Ovary (tissue), 10 donors: ENCODE measurements at places on chromosomes 2 and 18. TPM values are rescaled to one million over a fixed set of nuclear protein-coding genes. Genes with fewer than 3 reads are reported as not detected.

BCL2L11 gene
- total RNA-seq, result 24.6 TPM

GRCh38 chr2:226366920-226367319 is 432.7 kb downstream of the IRS1 start:
- H3K4me3 ChIP-seq, result no peak overlapping the region
- no peaks in the 10 kb centered on the region for H3K27me3 ChIP-seq
- H3K27ac ChIP-seq, result no peak overlapping the region
- no peaks in the 10 kb centered on the region for H3K36me3 ChIP-seq
- no peak for DNase-seq

NR4A2 gene
- total RNA-seq, result 111 TPM

PLCD4 gene
- 1.5 TPM for total RNA-seq

DNA sequence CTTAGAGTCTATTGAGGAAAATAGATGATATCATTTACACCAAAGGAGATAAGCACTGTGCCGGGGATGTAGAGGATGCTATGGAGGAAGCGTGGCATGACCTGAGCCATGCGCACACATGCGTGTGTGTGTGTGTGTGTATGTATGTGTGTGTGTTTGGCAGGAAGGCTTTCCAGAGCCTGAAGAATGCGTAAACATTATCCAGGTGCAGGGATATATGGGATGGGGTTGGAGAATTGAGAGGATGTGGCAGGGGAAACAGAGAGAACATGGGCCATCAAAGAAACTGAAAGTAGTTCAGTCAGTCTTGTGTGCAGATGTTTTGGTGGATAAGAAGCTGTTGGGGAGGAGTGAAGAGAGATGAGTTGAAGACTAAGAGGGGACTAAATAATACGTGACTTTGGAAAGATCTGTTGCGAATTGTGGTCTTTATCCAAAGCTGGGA is 9.3 kb upstream of the STAT1 start:
- no peaks in the 10 kb centered on the region for H3K27me3 ChIP-seq
- no peak overlapping the region for H3K27ac ChIP-seq
- DNase-seq, result no peak
- H3K4me3 ChIP-seq, result no peak overlapping the region

DNA sequence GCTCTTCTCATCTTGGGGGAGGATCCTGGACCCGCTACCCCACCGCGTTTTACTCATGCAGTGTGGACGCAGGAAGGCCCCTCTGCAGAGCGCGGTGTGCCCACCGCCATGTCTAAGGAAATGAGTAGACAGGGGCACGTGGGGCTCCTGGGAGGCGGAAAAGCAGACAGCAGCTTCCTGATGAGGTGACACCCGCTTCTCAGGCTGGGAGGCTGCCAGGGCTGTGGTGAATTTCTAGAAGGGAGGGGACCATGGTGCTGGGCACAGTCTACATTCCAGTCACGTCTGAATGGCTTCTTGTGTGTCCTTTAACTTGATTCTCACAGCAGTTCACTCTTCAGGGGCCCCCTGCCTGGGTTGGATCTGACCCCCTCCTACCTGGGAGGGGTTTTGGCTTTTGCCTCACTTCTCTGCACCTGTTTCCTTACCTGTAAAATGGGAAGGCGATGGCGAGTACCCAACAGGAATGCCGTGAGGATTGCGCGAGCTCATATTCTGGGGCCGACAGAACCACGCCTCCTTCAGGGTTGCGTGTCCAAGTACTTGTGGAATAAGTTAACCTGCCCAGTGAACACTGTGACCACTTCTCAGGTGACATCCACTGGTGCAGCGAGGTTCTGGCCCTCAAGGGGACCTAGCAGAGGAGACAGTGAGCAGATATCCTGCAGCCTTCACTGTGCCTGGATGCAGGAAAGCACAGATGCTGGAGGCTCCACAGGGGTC is 32.3 kb upstream of the MBP start:
- H3K4me1 ChIP-seq, result no peaks in the 10 kb centered on the region
- no peak for DNase-seq
- H3K36me3 ChIP-seq, result no peaks in the 10 kb centered on the region
- no peak overlapping the region for H3K4me3 ChIP-seq

DNAH7 gene
- total RNA-seq, result 2.3 TPM
